KBM-7 (cell line): ENCODE measurements at places on chromosomes 2 and 18.

DNA sequence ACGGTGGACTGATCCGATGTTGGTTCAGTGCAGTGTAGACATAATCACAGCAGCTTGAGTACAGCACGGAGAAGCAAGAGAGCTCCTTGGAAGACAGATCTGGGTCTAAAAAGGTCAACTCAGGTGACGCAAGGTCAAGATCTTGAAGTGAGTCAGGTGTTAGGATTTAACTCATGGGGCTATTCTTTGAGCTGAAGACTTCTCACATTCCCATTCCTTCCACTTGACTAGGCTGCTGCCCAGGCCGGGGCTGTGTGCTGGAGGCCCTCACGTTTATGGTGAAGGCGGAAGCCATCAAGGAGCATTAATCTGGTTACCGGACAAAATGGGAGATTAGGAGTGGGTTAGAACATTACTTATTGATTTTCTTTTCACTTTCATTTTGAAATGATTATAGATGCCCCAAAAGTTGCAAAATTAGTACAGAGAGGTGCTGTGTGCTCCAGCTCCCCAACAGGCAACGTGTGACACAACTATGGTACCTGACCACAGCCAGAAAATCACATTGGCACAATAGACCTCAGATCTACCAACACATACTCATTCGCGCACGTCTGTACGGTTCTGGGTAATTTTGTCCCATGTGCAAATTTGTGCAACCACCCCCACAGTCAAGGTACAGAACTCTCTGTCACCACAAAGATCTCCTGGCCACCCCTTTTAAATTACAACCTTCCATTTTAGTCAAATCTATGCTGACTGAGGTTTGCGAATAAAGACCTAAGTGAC, 77.6 kb upstream of the SEC11C start:
- no peak for DNase-seq

GRCh38 chr18:49663899-49664890, 102.3 kb downstream of the LIPG start:
- DNase-seq = no peak

- DNase-seq = no peak
Observed at GRCh38 chr2:17558053-17558452, 17.6 kb downstream of the VSNL1 start.

- no peak for DNase-seq
Observed at GRCh38 chr2:129274038-129274415, 705.4 kb upstream of the RAB6C start.

DNA sequence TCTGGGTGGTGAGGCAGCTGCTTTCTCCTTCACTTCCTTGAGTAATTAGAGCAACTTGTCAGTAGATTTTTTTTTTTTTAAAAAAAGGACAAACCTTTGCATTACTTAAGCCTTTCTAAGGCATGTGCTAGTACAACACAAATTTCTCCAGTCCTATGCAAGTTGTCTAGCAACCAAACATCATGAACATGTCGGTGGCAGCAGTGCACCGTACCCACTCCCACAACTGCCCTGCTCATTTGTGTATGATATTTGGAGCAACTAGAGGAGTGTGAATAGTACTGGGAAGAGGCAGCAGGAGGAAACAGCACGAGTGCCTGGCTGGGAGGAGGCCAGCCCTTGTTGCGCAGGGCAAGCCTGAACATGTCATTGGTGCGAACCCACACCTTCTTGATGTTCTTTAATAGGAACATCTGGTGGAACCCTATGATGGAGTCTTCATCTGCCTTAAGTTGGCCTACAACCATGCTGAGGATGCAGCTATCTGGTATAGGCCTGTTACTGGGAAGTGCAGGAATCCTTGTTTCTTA, 238.3 kb downstream of the TDRD15 start:
- peak; percentile 15 for DNase-seq

DNA sequence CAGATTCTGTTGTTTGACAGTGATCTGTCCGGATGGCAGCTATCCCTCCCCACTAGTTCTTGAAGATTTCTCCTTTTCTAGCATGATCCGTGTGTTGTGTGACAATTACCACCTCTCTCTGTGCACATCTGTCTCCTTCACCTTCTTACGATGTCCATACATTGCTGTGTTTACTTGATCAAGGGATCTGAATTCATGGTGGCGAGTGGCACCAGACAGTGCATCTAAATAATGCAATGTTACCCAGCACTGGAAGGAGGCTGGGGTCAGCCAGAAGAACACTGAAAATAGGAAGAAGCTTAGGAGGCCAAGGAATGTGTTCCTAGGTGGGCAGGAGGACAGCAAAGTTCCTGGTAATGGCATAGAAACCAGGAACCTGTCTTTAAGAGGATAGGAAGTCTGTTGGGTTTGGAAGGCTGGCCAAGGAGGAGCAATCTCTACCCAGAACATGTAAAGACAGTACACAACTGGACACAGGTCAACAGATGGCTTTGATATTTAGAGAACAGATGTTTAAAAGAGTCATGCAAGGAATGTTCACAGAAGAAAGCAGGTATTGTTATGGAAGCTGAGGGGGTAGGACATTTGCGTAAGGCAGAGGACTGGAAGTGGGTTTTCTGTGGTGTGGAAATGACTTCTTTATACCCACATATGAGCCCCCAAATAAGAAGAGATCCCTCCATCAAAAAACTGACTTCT, 126.4 kb downstream of the HRH4 start:
- no peak for DNase-seq

GRCh38 chr2:77104554-77104953, 417.6 kb downstream of the LRRTM4 start:
- DNase-seq = no peak

GRCh38 chr2:240569998-240570530, 1.8 kb downstream of the RNPEPL1 start:
- no peak for DNase-seq

GRCh38 chr2:62642429-62643099, 62.9 kb upstream of the EHBP1 start:
- DNase-seq = no peak

DNA sequence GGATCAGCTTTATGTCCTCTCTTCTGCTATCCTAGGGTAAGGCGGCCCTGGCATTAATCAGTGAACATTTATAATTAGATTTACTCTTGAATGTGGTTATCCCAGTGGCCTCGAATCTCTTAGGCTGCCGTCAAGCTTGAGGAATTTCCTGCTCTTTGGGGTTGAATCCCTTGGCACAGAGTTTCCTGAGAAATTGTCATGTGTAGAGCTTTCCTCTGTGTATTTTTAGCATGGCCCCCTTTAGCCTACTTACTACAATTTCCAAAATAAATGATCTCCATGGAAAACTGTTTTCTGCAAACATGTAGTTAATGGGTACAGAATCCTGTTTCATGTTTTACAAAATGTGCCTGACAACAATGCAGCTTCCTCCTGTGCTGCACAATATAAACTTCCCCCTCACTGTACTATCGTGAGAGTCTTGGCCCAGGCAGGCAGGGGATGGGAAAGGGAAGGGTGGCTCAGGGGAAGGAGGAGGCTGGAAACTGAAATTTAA, 18.1 kb downstream of the NCAPH start:
- no peak for DNase-seq

DNA sequence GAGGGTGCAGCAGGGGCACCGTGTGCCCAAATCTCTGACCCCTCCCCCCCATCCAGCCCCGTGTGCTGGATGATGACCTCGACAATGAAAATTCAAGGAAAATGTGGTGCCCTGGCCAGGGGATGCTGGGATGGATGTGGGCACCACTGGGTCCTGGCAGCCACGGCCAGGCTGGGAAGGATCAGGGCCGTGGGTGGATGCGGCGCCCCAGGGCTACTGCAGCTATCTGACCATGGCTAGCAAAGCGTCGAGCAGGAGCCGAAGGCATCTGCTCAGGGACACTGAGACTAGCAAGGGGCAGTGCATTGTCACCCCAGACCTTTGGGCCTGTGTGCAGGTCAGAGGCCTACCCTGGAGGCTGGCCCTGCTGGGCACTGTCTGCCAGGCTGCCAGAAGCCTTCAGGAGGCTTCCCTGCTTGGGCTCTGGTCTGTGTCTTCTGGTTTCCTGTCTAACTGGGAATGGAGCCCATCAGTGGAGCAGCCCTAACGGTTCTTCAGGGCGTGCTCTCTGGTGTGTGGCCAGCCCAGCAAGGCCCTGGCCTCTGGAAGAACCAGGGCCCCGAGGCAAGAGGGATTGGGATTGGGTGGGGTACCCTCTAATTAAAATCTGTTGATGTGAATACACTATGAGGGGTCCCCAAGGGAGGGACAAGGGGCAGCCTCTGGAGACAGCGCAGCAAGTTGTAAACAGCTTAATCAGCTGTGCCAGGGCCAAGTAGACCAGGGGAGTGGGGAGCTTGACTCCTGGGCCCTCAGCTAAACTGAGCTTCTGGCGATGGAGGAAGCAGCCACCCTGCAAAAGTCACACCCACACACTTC, 98.0 kb downstream of the STPG4 start:
- peak; percentile 68 for DNase-seq

DNA sequence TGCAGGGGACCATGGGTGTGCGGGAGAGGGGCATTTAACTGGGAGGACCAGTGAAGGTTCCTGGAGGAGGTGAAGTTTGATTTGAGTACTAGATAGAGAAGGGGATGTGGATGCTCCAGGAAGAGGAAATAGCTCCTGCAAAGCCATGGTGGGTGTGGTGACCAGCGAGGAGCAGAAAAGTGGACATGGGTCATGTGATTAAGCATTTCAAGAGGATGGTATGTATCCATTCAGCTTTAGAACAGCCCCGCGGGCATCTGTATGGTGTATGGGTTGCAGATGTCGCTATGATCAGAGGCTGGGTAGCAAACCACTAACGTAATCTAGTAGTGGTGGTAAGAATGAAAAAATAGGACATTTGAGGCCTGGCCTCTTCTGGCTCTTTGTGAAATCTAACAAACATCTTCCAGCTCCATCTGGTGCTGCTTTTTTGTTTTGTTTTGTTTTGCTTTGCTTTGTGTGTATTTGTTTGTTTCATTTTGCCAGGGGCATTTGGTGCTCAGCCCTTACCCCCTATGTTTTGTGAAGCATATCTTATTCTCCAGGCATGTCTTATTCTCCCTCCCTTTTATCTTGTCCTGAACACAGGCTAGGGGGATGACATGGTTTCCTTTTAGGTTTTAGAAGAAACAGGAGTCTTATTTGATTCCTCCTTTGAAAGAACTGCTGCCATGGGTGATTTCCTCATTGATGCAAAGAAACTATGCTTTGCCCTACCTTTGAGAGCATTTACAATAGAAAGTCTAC, 226.1 kb downstream of the LRRTM1 start:
- no peak for DNase-seq

GRCh38 chr2:227322530-227323205, 2.4 kb upstream of the MFF start:
- DNase-seq = peak; percentile 44

GRCh38 chr2:69459936-69460335, 22.7 kb upstream of the NFU1 start:
- no peak for DNase-seq

GRCh38 chr2:96726131-96726530, 13.7 kb downstream of the LMAN2L start:
- no peak for DNase-seq

DNA sequence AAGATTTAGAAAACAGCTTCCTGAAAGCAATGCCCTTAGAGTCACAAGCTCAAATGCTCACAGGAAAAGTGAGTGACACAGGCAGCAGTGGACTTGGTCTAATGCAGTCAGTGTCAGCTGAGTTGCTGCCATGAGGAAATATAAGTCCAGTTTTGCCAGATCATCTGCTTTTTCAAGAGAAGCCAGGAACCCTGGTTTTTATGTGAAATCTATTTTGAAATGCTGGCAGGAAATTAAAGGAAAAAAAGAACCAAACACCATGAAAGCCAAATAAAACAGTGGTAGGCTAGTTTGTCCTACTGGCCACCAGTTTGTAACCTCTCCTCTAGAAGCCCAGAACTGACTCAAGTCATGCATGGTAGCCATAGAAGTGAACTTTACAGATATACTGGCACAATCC, 109.2 kb downstream of the THADA start:
- no peak for DNase-seq

GRCh38 chr2:233563663-233564430, 2.7 kb downstream of the USP40 start:
- DNase-seq = peak; percentile 25

DNA sequence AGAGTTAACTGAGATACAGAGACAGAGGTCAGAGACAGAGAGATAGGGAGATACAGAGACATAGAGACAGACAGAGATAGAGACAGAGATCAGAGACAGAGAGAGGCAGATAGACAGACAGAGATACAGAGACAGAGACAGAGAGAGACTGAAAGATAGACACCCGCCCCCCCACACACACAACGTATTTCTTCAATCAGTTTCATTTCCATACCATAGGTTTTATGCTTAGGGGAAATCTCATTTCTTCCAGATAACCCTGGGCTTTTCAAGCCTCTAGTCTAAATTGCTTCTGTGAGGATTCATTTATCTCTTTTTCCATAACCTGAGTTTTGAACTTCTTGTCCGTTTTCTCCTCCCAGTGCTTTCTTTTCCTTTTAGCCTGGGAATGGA, 94.6 kb downstream of the CD8B2 start:
- no peak for DNase-seq

- DNase-seq = no peak
Observed at GRCh38 chr2:101473591-101473910, 1.4 kb downstream of the RFX8 start.

- DNase-seq = no peak
Observed at GRCh38 chr2:8501061-8501720, 180.7 kb upstream of the ID2 start.
